IPS-NIHi11 (cell line): ENCODE measurements at places on chromosomes 11 and 22.

DNA sequence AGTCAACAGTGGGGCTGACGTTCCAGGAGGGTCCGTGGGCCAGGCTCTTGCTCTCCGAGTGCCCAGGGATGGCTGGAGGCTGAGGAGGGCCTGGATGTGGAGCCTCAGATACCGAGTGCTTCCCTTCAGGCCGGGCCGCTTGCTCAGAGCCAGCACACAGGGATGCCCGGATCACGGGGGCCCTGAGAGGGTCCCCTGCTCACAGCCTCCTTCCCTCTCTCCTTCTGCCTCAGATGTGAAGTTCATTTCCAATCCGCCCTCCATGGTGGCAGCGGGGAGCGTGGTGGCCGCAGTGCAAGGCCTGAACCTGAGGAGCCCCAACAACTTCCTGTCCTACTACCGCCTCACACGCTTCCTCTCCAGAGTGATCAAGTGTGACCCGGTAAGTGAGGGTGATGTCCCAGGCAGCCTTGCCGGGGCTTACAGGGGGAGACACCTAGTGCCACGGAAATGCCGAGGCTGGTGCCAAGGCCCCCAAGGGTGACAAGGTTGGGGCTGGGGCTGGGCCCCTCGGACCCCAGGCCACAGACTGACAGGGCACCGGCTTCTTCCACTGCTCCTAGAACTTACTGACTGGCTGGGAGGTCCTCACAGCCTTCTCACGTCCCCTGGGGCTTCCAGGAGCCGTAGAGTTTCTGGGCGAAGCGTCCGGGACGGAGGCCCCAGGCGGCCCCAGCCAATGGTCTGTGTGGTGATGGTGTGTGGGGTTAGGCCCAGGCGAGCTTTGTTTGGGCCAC is 7.0 kb downstream of the CCND1 start:
- no peak for DNase-seq

GRCh38 chr11:15093432-15093831 is 20.0 kb downstream of the CALCB start:
- DNase-seq, result no peak

DNA sequence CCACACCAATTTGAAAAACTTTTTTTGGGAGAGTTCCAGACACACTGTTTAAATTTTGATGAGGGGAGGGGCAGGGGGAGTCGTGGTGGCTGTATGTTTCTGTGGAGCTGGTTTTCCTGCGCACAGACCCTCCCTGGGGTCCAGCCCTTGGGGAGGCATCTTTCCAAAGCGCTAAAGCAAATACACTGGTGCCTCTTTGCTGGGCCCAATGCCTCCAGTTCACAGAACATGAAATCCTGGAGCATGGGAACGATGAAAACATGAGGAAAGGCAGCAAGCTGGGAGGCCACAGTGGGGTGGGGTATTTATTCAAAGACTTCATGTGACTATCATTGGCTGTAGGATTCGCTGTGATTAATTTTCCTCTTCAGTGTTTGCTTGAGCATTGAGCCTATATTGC is 135.3 kb downstream of the CCDC34 start:
- no peak for DNase-seq

- no peak for DNase-seq
Observed at GRCh38 chr11:80085563-80085962, 644.7 kb upstream of the TENM4 start.

- DNase-seq, result no peak
Observed at GRCh38 chr11:35787013-35787504, 124.5 kb downstream of the TRIM44 start.

GRCh38 chr11:78698612-78699011 is 123.9 kb upstream of the NARS2 start:
- no peak for DNase-seq

- DNase-seq, result no peak
Observed at GRCh38 chr11:128821556-128821955, 45.5 kb downstream of the KCNJ1 start.

DNA sequence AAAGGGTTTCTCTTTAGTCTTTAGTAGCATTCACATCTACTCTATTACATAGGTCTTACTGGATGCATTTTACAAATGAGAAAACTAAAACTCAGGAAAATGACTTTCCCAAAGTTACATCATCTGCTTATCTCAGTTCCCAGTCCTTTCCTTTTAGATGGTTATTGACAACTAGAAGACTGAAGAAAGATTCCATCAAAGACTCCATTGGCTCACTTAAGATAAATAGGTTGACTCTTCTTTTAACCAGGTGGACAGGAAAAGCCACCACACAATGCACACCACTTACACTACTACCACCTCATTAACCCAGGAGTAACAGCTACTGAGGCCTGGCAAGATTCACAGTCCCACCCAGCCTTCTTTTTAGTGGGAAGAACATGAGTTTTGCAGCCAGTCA is 123.6 kb downstream of the TRIM44 start:
- DNase-seq, result no peak

- DNase-seq, result no peak
Observed at GRCh38 chr22:45465633-45466032, 37.0 kb upstream of the FBLN1 start.

- no peak for DNase-seq
Observed at GRCh38 chr22:28250036-28250695, 331.1 kb upstream of the PITPNB start.

- DNase-seq, result peak; percentile 47
Observed at GRCh38 chr22:21014726-21015465, at the start of gene P2RX6. TSS of gene P2RX6 (plus strand) at chr22:21015165. CDS start at chr22:21015175, 10 bp downstream.

DNA sequence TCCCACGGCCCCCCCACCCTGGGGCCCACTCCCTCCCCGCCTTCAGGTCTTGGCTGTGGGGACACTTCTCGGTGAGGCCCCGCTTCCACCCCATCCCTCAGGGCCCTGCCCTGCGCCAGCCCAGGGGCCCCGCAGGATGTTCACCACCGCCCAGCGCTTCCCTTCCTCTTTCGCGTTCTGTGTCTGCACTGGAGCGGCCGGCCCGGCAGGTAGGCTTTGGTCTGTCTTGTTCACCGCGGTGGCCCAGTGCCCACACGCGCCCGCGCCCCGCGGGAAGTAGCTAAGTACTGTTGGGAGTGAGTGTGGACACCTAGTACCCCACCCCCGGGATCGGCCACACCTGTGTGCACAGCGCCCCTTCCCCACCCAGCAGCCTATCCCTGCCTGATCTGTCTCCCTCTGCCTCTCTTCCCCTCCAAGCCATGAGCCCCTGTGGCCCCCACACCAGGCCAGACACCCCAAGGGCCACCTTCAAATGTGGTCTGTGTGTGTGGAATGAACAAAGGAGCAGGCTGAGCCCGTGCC is 85.4 kb downstream of the WNT7B start:
- no peak for DNase-seq

GRCh38 chr11:1913271-1914060 is 6.0 kb upstream of the TNNT3 start:
- no peak for DNase-seq

GRCh38 chr11:127791844-127792243 is 791.3 kb upstream of the KIRREL3 start:
- no peak for DNase-seq

GRCh38 chr11:17313349-17314231 is 37.1 kb downstream of the NUCB2 start:
- DNase-seq, result no peak

DNA sequence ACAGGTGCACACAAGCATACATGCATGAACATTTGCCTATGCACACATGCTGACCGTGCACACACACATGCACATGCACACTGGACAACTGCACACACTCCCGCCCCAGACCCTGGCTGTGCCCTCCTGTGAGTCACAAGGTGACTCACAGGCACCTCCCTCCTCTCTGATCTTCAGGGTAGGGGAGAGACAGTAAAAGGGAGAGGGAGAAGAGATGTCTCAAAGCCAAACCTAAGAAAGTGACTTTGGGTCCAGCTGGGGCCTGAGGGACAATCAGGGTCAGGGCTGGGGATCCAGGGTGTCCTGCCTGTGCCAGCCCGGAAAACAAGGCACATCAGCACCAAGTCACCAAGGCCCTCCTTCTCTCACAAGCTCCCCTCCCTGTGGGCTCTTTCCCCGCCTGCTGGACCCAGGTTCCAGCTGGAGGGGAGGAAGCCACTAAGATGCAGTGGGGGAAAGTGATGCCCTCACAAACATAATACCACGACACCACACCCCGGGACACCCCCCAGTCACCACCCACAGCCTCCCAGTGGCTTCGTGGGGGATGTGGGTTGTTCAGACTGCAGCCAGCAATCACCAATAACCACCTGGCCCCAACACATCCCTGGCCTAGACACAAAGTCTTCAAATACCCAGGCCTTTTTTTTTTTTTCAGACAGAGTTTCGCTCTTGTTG is 39.3 kb downstream of the PDGFB start:
- no peak for DNase-seq

- no peak for DNase-seq
Observed at GRCh38 chr11:3616721-3617460, 24.9 kb downstream of the ART5 start.

DNA sequence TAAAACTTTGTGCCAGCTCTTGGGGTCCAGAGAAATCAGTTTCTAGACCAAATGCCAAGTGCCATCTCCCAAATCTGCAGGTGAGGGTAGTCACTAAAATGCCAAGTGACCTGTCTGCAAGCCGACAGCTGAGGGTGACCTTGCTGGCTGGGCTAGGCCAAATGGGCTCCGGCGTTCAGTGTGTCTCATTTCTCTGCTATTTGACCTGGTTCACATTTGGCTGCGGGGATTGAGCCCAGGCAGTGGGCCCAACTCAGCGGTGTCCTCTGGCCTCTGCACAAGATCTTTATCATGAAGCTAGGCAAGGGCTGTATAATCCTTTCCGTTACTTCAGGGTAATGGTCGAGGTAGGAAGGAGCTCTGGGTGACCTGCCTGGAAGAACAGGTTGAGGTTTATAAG is 87.5 kb downstream of the SNX19 start:
- DNase-seq, result no peak

- no peak for DNase-seq
Observed at GRCh38 chr11:57310091-57310490, 14.7 kb downstream of the TNKS1BP1 start.

DNA sequence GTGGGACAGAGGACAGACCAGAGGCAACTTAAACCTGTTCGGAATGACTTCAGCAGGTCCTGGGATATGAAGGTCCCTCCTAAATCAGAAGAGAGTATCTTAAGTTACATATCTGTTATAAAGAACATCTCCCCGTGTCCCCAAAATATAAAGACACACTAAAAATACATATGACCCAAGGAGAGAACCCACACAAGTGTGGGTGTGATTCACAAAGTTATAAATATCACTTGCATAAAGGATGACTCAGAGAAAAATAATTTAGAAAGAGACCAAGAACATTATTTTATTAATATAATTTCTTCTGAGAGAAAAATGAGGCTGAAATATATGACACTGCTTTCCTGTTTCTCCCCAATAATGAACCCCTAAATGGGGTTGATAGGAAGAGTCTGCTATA is 14.2 kb downstream of the OR5B21 start:
- DNase-seq, result no peak

DNA sequence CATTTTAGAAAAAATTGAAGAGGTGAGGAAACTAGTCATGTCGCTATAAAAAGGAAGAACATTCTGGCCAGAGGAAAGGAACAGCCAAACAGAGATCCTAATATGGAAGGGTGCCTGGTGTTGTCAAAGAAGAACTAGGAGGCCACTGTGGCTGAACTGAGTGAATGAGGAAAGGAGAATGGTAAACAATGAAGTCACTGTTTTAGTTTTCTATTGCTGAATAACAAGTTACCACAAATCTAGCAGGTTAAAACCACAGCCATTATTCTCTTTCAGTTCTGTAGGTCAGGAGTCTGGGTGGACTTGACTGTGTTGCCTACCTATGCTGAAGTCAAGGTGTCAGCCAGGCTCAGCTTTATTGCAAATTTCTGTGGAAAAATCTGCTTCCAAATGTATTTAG is 549.3 kb upstream of the CCDC90B start:
- DNase-seq, result no peak

GRCh38 chr11:64843686-64844329 is 645 bp downstream of the CDC42BPG start:
- no peak for DNase-seq

DNA sequence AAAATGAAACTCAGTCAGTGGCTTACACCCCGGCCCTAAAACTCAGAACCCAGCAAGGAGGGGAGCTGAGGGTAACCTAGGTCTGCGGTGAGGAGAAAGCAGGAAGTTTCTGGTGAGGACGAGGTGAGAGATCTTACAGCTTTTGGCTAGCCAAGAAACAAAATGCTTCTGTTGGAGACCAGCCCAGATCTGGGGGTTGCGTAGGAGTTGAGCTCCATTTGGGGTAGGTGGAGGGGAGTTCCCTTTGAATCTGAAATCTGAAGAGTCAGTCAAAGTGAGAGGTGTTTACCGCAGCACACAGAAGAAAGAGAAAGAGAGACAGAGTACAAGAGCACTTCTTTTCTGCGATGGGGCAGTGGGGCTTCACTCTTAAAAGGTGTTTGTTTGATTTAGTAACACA is 29.6 kb downstream of the EHF start:
- no peak for DNase-seq

DNA sequence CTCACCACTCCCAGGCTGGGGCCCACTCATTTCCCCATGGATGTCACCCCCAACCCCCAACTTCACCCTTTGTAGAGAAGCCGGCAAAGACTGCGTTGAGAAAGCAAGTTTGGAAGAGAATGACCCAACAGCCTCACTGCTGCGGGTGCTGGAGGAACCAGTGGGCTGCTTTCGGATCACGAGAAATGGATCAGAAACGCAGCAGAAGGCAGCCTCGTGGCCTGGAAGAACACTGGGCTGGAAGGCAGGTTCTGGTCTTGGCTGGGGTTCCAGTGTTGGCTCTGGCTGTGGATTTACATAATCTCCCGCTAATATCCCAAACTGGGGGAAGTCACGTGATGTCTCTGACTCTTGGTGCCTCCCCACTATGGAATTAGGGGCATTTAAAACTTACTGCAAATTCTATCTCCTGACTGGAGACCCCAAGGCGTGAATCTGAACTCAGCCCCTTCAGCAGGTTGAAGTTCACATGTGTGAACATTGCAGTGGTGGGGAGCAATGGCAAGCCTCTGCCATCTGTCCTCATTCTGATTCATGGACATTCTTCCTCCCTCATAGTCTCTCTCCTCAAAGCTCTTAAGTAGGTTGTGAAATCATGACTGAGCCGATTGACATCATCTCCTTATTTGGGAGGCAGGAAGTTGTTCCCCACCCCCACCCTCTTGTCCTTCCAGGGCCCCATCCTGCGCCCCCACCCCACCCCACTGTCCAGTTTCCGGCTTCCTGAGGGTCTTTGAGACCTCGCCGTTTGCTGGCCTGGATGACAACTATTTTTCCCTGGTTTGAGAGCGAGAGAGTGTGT is 37.0 kb upstream of the TIMP3 start:
- no peak for DNase-seq

- DNase-seq, result no peak
Observed at GRCh38 chr11:69312453-69313404, 18.8 kb downstream of the MYEOV start.

- peak; percentile 19 for DNase-seq
Observed at GRCh38 chr11:11845071-11845470, 3.3 kb downstream of the USP47 start.

DNA sequence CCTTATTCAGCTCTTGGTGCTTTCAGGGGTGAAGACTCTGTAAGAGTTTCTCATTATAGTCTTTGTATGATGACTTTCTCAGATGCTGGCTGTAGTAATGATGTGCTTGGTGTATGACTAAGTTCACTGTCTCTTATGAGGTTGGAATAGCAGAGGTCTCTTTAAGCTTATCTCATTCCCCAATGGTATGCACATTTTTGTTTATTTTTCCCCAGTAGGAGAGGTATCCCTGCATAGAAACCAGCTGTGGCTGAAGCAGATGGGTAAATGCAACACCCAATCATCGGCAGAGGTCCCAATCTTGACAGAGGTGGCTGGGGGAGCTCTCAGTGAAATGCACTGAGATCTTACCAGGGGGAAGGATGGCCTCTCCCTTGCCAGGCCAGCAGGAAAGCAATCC is 34.6 kb downstream of the BBOX1 start:
- no peak for DNase-seq

- no peak for DNase-seq
Observed at GRCh38 chr11:64878223-64878493, 263 bp downstream of the EHD1 start.

- no peak for DNase-seq
Observed at GRCh38 chr11:118533769-118534729, 3.1 kb downstream of the TMEM25 start.
